Stimulated activated CD4-positive, alpha-beta T cell treated with anti-CD3 and anti-CD28 coated beads, Interleukin-4, amount 100 ng/mL, for 1 hour (primary cell): ENCODE measurements at places on chromosomes 2 and 18.

GRCh38 chr2:151475071-151475470 lies 65.4 kb downstream of the RIF1 start:
- no peak for DNase-seq

- DNase-seq, result no peak
Measured at GRCh38 chr18:73944715-73945114, 202.9 kb downstream of the FBXO15 start.

DNA sequence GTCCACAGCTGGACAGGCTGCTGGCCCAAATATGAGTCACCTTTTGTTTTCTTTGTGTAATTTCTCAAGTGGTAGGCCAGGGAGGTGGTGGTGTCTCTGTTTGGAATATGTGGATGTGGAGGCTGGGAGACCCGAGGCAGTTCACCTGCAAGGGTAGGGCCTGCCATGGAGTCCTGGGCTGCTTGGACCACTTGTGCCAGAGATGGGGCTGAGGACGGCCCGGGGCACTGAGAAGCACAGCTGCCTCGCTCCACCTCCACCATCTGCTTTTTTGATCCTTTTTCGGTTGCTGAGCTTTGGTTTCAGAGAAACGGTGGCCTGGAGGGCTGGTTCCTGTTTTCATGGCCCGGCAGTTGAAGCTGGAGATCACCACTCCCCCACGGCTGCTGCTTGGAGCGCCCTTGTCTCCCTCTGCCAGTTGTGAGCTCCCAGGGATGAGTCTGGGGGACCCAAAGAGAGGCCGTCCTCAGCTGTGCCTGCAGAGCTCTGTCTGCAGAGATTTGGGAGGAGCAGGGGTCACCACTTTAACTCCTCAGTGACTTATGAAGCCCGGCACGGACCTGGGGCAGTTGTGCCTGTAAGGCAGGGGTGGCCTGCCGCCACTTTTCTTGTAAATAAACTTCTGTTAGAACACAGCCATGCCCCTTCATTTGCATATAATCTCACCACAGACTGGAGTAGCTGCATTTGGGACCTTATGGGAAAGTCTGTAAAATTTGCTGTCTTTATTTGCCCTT lies 67.6 kb upstream of the MCFD2 start:
- DNase-seq, result no peak

- no peak for DNase-seq
Measured at GRCh38 chr2:147441182-147441581, 403.6 kb upstream of the ACVR2A start.

DNA sequence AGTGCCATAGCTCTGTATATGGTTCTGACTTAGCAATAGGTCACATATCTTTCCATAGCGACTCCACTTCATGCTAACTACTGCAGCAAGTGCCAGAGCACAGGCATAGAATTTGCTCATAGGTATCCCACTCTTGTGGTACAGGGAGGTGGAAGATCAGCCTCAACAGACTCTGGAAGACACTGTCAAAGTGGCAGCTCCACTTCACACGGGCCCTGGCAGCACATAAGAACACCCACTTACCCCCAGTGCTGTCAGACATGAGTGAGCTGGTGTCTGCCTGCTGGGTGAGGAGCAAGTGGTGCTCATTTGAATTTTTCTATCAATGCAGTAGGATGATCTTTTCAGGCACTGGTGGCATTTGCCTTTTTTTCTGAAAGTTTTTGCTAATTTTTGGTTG lies 48.6 kb downstream of the BCL2L11 start:
- DNase-seq, result no peak

DNA sequence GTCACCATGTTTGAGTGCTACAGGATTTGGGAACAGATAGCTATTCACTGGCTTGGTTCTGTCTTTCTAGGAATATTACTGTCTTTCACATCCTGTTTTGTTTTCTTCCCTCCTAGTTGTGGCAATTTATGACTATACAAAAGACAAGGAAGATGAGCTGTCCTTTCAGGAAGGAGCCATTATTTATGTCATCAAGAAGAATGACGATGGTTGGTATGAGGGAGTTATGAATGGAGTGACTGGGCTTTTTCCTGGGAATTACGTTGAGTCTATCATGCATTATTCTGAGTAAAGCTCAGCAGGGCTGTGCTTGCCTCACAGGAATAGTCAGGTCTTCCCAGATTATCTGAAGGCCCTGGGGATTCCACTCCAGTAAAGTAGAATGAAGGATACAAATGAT lies 98.9 kb downstream of the ABI2 start:
- DNase-seq, result no peak

DNA sequence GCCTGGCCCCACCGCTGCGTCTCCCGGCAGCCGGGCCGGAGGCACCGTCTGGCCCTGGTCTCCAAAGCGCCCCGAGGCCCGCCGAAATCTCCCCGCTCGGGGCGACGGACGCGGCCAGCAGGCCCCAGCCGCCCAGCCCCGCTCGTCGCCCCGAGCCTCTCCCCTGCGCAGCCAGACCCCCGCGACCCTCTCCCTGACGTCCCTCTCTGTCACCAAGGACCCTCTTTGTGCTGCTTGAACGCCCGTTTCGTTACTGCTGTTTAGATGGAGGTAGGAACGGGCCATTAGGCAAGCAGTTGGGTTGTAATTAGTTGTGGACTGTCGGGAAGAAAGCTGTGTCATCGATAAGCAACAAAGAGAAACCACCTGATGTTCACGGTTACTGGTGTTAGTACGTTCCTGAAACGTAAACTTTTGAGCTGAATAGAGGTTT lies 686 bp downstream of the UBXN4 start:
- no peak for DNase-seq

- no peak for DNase-seq
Measured at GRCh38 chr2:121084130-121084680, 200.8 kb downstream of the TFCP2L1 start.

GRCh38 chr18:63175264-63175663 lies 144.3 kb downstream of the BCL2 start:
- no peak for DNase-seq

DNA sequence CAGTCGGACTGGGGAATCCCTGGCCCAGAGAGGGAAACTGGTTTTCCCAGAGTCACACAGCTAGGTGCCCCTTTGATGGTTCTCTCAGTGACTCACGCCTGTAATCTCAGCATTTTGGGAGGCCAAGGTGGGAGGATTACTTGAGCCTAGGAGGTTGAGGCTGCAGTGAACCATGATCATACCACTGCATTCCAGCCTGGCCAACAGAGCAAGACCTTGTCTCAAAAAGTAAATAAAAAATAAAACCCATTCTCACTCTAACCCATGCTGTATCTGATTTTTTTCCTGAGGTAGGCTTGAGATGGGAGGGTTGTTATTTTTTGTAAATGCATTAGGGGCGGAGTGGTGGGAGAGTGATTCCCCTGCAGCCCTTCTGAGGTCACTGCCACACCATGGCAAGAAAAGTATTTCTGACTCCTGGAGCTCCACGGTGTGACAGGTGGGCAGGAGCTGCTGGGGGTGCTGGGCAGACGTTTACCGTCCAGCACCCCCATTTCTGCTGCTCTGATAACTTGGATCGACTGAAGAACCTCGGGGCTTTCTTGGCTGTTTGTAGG lies 60.3 kb downstream of the HPCAL1 start:
- DNase-seq, result no peak

DNA sequence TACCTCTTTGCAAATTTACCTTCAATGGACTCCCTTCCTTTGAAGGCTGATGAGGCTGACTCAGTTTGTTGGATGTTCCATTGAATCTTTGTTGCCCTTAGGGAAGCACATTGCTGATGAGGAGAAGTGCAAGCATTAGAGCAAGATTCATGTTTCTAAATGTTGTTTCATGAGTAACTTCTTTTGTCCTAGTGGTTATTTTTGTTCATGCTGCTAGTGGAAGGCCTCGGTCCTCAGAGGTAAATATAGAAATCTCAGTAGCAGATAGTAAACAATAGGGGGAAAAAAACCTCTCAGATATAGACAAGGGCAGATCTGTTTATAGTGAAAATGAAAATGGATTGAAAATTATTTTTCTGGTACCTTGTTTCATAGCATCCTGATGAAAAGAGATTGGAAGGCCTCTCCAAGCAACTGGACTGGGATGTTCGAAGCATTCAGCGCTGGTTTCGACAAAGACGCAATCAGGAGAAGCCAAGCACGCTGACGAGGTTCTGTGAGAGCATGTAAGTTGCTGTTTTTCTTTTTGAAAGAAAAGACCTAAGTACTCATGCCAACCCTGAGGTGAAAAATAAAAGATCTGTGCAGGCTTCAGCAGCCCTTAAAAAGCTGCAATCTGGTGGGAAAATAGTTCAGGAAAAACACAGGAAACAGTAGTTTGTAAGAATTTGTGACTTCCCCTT lies 104.9 kb downstream of the CERS6 start:
- DNase-seq, result no peak

DNA sequence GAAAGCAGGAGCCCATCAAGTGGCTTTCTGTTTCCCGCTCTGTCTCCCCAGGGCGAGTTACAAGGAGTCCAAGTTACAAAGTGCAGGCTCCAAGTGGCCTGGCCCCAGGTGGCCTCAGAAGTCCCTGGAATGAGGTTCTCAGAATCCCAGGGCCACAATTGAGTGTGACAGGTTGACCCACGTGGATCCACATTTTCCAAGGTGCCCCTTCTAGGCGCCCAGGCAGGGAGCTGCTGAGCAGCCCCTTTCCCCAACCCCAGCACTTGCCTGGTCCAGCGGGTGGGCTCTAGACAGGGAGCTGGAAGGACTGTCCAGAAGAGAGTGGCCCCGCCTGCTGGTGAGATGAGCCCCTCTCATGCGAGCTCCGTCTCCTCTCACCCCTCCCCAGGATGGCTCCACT lies 253.4 kb downstream of the CYP26B1 start:
- DNase-seq, result no peak

DNA sequence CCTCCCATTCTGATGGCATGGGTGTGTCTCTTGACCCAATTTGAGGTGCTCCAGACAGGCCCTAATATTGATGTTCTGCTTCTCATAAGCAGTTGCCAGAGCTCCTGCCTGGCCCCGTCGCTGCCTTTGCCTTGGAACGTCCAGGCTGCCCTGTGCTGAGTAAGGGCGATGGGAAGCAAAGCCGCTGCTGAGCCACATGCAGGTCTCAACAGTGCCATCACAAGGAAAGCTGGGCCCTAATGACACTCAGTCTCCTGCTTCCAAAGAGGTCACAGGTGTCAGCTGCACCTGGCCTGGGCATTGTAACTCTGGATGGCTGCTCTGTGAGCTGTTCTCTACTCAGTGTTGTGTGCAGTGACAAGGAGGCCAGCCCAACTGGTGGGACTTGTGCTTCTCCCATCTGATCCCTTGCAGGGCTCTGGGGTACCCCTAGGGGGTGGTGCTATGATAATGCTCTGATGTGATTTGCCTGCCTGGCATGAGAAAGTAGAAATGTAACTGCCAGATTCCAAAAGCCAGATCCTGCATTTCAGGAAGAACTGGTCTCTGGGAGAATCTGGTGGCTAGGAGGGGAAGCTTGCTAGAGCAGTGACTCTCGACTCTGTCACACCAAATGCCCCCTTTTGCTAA lies 8.7 kb downstream of the TTC39C start:
- DNase-seq, result no peak

DNA sequence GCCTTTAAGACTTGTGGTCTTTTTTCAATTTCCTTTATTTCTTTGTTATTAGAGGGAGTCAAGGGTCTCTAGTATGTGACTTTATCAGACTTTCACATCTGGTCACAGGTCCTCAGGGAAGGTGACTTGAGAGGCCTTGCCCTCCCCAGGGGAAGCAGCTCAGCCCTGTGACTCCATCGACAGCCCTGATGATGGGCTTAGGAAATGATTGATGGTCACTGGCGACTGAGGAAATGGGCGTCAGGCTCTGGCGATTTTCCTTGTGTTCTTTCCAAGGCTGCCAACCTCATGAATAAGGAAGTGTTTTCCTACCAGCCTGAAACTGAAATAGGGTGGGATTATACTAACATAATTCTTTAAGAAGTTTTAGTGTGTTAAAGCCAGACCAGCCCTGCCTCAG lies 21.1 kb downstream of the SERPINE2 start:
- DNase-seq, result no peak

DNA sequence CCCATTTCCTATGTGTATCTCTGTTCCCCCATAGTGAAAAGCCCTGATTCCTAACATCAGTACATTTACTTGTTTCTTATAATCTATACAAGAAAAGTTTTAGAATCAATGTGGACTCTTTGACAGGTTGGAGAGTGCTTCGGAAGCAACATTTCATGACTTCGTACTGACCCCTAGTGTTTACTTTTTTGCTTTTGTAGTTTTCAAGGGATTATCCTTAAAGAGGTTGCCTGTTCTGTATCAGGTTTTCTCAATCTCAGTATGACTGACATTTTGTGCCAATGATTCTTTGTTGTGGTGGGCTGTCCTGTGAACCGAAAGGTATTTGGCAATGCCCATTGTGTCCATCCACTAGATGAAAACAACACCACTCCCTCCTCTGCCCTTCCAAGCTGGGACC lies 43.3 kb upstream of the SERPINB2 start:
- no peak for DNase-seq
